AG04450 (cell line): ENCODE measurements at places on chromosomes 16 and 17.

DNA sequence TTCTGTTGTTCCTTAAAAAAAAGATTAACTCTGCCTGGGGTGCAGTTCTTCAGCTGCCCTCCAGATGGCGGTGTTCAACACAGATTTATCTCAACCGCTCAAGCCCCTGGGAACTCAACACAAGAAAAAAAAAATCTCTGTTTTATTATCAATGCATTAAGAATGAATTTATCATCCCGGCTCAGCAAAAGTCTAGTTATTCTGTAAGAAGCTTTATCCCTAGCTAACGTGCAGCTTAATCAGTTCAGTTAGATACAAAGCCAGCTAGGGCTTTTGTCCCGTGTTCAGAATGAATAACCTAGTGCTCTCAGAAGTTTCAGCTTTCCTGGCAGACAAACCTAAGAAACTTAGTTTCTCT is 475.9 kb upstream of the CCL2 start:
- DNase-seq, result peak; percentile 45

- DNase-seq, result no peak
Observed at GRCh38 chr17:3738562-3739295, 15.0 kb downstream of the HASPIN start.

DNA sequence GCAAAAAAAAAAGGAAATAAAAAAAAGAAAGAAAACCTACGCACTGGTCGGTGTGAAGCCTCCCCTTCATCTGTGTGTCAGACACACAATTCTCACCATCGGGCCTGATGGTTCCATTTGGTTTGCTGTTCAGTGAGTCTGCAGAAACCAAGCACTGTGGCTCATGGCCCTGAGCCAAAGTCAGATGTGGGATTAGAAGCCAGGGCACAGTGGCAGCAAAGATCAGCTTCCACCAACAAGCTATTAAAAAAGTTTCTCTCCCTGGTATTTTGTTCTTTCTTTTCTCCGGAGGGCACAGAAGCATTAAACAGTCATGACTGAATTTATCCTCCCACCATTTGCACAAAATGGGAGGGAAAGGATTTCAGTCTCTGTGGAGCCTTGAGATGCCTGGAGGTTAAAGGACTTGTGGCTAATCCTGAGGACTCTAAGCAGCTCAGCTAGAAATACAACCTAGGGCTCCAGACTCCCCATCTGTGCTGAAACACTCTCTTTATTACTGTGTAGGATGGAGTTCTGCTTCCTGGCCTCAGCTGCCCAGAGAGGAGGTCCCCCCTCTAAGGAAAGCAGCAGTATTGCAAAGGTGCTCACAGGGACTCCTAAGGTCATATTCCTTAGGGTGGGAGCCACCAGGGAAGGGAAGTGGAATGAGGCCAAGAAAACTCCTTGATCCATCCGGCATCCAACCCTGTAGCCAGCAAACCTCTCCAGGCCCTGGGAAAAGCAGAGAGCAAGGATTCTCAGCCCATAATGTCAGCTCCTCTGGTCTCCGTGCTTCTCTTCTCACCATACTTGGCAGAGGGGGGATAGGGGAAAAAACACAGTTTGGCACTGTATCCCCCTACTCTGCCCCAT is 28.2 kb downstream of the SLC39A11 start:
- no peak for DNase-seq

DNA sequence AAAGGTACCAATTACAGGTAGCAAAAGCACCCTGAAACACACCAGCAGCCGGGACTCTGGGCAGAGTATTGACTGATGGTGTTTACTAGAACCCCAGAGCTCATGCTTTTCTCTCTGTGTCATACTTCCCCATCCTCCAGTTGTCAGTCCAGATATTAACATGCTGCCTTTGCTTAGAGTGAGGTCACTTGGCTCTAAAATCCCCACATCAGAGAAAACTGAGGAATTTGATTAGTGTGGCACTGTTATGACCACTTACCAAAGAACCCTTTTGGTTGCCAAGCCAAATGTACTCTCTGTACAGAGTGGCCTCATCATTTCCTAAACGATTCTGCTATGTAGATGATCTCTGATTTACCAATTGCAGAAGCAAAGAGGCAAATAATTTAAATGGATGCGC is 80.4 kb downstream of the ABCC12 start:
- peak; percentile 26 for DNase-seq

DNA sequence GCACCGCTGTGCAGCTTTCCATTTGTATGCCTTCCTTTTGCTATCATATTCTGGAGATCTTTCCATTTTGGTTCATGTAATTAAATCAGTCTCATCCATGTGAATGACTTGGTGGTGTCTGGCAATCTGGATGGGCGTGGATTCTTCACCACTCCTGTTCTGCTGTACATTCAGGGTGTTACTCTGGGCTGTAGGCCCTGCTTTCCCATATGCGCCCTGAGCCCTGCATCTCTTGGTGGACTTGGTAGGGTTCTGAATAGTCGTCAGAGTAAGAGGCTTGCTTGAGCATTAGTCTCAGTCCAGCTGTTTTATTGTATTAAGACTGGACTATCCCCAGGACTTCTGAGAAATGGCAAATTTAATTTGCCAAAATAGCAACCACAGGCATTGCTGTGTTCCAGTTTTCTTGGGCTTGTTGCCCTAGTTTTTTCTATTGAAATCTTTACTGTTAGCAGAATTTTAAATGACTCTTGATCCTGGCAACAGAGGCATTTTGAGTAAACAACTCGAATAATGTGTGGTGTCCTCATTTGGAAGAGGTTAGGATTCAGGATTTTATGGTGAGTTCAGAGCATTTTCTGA is 14.9 kb downstream of the BANP start:
- DNase-seq, result no peak

- no peak for DNase-seq
Observed at GRCh38 chr17:609232-609810, 105.3 kb downstream of the VPS53 start.

GRCh38 chr17:13776027-13776551 is 174.4 kb upstream of the HS3ST3A1 start:
- DNase-seq, result no peak

- no peak for DNase-seq
Observed at GRCh38 chr17:45973946-45974859, 24.8 kb upstream of the STH start.

- peak; percentile 52 for DNase-seq
Observed at GRCh38 chr17:20284570-20285295, 182.6 kb downstream of the LGALS9B start.

DNA sequence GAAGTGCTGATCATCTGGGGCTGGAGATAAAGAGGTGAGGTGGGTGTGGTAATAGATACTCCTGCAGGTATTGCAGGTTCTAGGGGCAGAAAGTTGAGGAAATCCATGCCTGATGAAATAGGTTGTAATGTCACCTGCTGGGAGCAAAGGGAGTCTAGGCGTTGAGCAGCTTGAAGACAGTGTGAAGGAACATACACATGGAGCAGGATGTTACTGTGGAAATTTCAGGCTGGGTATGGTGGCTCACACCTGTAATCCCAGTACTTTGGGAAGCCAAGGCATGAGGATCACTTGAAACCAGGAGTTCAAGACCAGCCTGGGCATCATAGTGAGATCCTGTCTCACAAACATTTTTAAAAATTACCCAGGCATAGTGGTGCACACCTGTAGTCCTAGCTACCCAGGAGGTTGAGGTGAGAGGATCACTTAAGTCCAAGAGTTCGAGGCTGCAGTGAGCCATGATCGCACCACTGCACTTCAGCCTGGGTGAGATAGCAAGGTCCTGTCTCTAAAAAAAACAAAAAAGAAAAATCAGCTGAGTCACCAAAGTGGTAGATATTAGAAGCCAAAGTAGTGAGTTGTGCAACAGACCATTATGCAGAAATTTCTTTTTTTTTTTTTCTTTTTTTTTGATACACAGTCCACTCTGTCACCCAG is 9.1 kb upstream of the CRYBA1 start:
- no peak for DNase-seq

DNA sequence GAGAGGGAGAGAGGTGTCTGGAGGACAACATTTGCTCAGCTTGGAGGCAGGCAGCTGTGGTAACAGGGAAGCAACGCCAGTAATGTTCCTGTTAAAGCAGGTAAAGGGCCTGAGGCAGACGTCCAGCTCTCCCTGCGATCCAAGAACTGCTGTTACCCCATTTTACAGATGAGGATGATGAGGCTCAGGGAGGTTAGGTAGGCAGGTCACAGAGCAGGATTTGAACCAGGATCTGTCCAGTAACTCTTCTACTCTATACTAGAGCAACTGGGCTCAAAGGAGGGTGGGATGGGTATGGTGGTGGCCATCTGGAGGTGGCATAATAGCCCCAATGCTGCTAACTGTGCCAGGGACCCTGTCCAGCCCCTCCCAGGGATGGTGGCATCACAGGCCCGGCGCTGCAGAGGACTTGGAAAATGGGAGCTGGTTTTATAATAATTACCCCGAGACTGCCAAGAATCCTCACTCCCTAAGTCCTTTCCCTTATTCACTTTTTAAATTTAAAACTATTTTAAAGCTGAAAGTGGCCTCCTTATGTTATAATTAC is 12.0 kb downstream of the CA7 start:
- DNase-seq, result no peak

- DNase-seq, result no peak
Observed at GRCh38 chr17:4856937-4857314, 23.8 kb downstream of the MINK1 start.

- DNase-seq, result no peak
Observed at GRCh38 chr17:63988741-63989621, 9.2 kb upstream of the PRR29 start.

GRCh38 chr17:28071891-28072606 is 29.6 kb downstream of the NLK start:
- no peak for DNase-seq

DNA sequence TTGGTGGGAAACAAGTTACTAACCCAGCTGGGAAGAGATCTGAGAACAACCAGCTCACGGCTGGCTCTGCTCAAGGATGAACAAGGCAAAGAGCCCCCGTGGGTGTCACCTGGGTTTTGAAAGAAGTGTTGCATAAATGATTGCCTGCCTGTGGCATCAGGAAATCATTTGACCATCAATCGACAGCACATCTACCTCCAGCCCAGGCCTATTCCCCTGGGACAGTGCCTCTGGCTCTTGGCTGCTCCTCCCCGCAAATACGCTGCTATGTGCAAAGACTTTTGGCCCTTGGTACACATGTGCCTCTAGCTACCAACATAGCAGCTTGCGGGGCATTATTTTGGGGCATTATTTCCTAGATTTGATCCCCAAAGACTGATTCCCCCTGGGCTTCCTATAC is 39.4 kb upstream of the SMPD3 start:
- no peak for DNase-seq

DNA sequence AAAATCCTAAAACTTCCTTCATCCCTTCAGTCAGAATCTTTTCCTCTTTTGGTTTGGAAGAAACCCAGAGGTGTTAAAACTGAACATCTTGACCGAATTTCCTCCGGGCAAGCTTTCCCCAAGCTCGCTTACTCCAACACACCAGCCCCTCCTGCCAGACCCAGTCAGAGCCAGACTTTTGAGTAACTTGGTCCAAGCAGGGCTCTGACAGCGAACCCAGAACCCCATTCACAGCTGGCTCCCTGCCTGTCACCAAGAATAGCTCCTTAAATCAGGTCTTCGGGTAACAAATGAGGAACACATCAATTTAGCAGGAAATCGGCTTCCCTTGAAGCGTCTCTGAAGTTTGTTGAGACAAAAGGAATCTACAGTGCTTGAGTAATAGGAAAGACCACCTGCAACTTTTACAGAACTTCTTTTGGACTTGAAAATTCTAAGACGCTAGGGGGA is 27.3 kb downstream of the GAS7 start:
- no peak for DNase-seq

GRCh38 chr17:39617446-39618245 is 9.1 kb upstream of the PPP1R1B start:
- DNase-seq, result no peak

DNA sequence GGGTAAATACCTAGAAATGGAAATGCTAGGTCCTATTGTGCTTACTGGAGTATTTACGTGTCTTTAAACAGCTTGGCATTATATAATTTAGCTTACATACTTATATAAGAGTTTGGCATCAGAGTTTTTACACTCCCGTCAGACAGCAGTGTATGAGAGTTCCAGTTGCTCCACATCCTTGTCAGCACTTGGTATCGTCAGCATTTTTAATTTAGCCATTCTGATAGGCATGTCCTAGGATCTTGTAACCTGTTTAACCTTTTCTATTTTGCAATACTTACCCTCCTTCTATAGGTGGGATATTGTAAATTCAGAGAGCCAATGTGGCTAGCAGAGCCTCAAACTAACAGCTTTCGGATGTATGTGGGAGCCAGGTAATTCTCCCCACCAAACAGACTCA is 228.3 kb upstream of the EEF2KMT start:
- DNase-seq, result no peak

GRCh38 chr17:409308-409847 is 56.8 kb upstream of the RPH3AL start:
- no peak for DNase-seq

DNA sequence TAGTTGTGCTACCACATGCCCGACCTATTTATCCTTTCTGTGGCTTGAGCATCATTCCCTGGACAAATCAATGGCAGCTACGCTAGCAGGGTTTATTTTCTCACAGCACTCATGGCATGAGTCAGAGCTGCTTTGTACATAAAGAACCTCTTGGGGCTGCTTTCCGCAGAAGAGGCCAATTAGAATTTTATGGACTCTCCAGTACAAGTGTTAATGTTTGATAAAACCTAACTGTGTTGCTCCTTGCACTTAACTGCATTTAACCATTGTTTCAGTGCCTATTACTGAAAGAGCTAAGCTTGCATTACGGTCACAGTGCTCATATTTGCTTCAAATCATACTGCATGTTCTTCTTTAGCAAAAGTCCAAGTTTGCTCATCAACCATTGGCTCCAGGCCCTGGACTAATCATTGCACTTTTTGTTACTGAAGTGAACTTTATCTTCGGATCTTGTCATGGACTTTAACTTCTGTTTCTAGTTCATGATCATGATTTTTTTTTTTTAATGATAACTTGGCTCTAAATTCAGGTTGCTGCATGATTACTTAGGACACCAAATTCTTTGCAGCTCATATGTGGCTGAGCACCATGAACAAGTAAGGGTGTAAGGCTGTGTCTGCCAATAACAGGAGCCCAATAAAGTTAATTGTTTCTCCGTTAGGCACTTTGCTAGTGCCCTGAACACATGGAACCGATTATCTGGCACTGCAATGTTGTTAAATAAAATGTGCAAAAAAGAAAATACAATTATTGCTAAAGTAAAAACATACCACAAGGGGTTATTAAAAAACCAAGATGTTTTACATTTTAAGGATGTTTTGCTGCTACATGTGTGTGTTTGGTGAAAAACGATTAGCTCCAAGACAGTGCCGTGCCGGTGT is 492.2 kb downstream of the KCNJ2 start:
- DNase-seq, result no peak

GRCh38 chr17:27396045-27396444 is 60.2 kb upstream of the KSR1 start:
- no peak for DNase-seq

- no peak for DNase-seq
Observed at GRCh38 chr17:74449773-74450172, 16.7 kb upstream of the CD300A start.

DNA sequence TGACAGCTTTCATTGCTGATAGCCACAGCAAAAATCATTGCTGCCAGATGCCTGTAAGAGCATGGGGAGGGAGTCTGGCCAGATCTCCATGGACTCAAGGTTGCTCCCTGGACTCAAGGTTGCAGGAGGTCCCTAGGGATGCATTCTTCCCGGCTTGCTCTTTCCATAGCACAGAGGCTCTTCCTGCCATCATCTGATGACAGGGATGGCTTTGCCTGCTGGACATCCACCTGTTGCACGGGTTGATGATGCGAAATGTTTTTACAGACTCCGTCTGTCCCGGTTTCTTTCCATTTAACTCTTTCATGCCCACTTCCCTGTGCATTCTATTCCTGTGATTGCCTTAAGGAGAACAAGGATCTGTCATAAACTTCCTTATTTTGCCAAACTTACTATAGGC is 115.6 kb upstream of the HSBP1 start:
- no peak for DNase-seq

- DNase-seq, result no peak
Observed at GRCh38 chr16:56493126-56493525, 26.7 kb downstream of the BBS2 start.
